ENCODE measurements at places on chromosomes 3 and 15.

- no peak for DNase-seq
Measured at GRCh38 chr3:47283591-47284364, 1.0 kb downstream of the KLHL18 start.

DNA sequence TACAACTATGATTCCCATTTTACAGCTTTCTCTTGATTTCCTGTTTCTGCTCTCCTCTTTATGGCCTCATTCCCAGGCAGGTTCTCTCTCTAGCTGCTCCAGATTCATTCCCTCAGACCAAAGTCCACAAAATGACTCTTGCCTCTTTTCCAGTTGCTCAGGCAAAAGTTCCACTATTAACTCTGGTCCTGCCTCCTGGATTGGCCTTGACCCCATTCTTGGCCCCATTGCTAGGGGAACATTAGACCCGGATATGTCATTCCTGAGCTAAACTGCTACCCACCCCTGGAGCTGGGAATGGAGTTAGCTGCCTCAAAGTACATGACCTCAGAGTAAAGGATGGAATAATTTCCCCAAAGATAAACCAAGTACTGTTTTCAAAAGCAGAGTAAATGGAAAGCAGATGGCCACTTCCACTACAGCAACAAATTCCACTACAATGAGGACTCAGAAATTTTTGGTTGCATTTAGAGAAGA, 73.0 kb upstream of the GAP43 start:
- no peak for DNase-seq

DNA sequence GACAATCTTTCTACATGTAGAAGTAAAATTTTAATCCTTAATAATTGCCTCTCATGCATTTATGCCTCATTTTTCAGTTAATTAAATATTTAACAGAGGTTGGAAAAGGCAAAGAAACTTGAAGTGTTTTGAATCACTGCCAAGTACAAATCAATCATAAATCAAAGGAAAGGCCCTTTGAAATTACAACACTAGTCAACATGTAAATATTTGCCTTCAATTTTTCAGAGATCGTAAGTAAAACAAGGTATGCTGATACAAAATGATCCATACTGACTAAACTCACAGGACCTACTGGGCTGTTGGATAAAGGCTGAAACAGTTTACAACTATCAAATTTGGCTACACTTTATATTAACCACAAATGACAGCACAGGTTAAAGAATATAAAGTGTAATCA, 33.9 kb downstream of the ZBBX start:
- no peak for DNase-seq

DNA sequence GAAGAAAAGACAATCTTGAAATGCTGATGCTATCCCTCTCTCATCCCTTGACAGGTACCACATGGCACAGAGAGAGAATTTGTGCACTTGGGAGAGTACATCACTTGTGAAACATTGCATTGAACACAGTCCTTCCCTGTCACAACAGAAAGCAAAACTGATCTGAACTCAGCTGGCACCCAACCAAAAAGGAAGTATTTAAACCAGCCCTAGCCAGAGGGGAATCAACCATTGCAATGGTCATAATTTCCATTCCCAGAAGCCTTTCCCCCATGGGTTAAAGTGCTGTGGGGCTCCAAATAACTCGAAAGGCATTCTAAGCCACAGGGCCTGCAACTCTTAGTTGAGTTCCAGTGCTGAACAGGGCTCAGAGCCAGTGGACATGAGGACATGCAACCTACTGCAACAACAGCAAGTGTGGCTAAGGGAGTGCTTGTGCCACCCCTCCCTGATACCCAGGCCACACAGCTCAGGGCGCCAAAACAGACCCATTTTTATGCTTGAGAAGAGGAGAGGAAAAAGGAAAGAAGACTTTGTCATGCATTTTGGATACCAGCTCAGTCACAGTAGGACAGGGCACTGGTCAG, 530.8 kb upstream of the BCHE start:
- no peak for DNase-seq

GRCh38 chr3:145649368-145649887, 511.6 kb downstream of the PLOD2 start:
- DNase-seq, result no peak

DNA sequence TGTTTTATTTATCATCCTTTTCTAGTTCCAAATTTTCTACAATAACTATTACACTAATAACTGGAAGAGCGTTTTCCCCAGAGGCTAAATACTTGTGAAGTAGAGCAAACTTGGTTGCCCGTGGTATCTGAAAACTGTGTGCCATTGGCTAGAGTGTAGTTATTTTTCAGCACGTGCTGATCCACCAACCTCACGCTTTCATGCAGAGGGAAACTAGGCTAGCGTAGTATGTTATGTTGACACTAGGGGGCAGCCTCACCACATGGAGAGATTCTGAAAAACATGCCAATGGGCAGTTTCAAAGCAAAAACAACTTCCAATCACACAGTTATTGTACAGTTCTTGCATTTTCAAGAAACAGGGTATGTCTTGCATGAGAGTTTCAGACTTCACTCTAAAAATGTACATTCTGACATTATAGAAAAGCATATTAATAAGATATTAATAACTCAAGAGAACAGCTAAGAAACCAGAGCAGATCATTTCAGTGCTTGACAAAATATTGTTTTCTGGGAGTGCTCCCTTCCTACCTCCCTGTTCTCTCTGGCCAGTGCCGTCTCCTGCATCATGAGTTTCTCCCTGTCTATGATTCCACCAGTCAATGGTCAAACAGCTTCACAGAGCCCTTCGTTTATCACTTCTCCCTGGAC, 39.7 kb downstream of the SPATA12 start:
- peak; percentile 31 for DNase-seq

DNA sequence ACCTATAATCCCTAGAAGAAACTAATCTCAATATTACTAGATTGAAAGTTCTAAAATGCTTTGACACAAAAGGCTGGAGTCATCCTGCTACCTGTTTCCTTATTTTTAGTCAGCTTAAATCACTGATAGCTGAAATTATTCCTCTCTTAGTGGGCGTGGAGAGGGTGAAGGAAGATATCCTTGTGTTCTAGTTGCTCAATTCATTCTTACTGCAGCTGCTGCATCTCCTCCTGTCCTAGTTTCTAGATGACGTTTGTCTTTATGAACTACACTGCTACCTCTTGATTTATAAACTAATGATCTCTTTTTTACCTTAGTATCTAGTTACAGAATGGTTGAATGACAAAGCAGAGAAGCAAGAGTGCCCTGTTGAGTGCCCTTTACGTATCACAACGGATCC, 50.7 kb downstream of the SETD5 start:
- no peak for DNase-seq

- no peak for DNase-seq
Measured at GRCh38 chr15:38192496-38192895, 60.1 kb upstream of the SPRED1 start.

DNA sequence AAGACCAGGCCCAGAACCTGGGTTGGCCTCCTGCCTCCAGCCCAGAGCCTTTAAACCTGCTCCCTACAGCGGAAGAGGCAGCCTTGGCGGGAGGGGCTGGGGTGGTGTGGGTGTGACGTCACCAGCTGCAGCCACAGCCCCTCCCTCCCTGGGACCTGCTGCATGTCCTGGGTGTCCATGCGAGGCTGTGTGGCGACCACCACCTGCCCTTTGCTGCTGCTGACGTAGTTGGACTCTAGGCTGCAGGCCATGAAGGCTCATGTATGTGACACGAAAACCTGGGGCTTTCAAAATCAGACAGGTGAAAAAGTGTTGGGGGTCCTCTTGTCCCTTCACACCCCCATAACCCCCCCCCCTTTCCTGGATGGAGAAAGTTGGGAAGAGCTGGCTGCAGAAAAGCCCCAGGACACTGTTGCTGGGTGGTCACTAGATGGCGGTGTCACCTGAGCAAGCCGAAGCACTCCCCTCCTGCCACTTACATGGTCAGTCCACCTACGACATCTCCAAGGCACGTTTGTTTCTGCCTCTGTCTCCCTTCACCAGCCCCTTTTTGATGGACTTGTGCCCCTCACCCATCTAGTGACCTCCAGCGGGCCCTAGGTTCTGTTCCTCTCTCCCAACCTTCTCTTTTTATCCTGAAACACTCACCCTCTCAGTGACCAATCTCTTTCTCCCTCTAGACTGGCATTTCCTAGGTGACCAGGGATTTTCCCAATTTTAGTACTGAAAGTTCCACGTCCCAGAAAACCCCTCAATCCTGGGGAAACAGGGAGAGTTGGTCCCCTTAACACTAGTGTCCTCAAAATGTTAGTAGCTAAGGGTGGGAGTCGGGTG, 35.2 kb downstream of the SLC6A20 start:
- DNase-seq, result peak; percentile 9

- DNase-seq, result no peak
Measured at GRCh38 chr3:49362561-49362960, 4.4 kb upstream of the GPX1 start.

DNA sequence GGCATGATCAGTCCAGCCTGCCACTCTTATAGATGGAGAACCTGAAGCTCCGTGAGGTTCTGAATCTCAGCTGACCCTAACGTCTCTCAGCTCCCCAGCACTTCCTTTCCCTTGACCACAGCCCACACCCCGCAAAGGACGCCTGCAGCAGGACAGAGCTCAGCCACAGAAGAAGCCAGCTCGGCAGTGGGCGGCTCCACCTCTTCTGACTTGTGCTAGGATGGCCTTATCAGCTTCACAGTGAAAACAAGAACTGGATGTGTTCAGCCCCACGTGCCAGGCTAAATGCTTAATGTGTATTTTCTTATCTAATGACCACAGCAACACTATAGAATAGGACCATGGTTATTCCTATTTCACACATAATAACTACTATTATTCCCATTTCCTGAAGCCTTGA, 127.6 kb downstream of the ARNT2 start:
- DNase-seq, result no peak

DNA sequence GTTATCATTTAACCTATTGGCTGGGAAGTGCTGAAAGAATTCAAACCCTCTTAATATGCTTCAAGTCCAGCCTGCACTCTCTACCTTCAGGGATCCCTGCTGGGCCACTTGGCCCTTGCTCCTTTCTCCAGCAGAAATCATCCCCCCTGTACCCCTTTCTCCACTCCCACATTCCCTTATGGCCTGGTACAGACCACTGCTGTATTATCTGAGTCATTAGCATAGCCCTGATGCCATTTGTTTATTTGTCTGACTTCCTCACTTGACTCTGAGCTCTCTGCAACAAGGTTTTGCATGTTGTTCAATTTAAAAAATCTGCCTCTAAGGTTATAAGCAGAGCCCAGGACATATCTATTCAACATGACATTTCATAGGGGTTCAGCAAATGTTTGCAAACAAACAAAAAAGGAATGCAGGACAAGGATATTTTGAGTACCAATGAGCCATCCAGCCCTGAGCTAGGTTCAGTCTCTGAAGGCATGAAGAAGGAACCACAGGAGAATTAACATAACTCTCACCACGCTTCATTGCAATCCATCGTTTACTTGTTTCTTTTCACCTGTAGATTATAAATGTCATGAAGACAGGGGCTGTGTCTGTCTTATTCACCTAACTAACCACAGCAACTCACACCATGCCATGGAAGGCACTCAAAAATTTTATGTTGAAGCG, 26.6 kb upstream of the HES1 start:
- no peak for DNase-seq

GRCh38 chr15:101023501-101024072, 104.4 kb downstream of the LRRK1 start:
- no peak for DNase-seq

GRCh38 chr3:58560771-58561311, 16.4 kb downstream of the FAM107A start:
- no peak for DNase-seq

- DNase-seq, result no peak
Measured at GRCh38 chr3:87324609-87325008, 48.2 kb upstream of the POU1F1 start.

- DNase-seq, result no peak
Measured at GRCh38 chr15:29410338-29410737, 140.7 kb upstream of the NSMCE3 start.

DNA sequence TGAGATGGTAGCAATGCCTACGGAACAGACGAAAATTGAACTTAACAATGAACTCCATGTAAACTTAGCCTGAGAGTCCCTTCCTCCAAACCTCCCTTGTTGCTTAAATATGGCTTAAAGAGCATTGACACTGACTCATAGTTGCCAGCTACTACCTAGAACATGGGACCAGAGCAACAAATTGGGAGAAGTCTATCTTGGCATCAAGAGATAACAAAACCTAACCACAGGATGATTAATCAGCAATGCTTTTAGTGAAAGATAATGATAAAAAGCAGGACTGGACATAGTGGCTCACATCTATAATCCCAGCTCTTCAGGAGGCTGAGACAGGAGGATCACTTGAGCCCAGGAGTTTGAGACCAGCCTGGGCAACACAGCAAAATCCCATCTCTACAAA, 117.8 kb upstream of the MNS1 start:
- DNase-seq, result no peak

- DNase-seq, result no peak
Measured at GRCh38 chr15:68934341-68934740, 4.0 kb downstream of the SPESP1 start.

DNA sequence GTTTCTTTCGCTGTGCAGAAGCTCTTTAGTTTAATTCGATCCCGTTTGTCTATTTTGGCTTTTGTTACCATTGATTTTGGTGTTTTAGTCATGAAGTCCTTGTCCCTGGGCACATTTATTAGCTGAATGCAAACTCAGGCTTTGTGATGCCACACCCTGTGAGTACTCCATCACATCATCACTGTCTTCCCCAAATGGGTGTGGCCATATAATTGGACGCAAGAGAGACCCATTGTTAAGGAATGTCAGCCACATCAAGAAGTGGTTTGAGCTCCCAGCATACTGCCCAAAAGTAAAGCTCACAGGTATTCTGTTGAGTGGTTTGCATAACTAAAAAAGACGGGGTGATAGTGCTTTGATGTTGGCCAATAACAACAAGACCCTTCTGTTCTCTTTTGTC, 245.7 kb downstream of the SV2B start:
- DNase-seq, result no peak

DNA sequence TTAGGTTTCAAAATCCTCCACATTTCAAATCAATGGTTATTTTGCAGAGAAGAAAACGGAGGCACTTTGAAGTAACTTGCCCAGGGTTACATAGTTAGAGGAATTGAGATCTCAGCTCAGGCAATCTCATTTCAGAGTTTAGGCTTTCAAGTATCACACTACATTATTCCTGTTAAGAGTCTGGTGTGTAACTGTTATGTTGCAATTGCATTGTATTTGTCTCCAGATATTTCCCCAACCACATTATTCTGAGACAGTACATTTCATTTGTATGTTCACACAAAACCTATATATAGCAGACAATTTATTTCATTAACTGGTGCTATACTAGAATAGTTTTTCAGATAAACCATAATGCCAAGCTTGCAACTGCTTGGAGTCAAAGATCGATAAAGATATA, 154.2 kb upstream of the TSPAN3 start:
- no peak for DNase-seq

Data from T follicular helper cell (primary cell).